ENCODE measurements at places on chromosomes 6 and 20. TPM values are rescaled to one million over a fixed set of nuclear protein-coding genes. Genes with fewer than 3 reads are reported as not detected.

MYH7B gene
- polyA plus RNA-seq, result 0.21 TPM

DNA sequence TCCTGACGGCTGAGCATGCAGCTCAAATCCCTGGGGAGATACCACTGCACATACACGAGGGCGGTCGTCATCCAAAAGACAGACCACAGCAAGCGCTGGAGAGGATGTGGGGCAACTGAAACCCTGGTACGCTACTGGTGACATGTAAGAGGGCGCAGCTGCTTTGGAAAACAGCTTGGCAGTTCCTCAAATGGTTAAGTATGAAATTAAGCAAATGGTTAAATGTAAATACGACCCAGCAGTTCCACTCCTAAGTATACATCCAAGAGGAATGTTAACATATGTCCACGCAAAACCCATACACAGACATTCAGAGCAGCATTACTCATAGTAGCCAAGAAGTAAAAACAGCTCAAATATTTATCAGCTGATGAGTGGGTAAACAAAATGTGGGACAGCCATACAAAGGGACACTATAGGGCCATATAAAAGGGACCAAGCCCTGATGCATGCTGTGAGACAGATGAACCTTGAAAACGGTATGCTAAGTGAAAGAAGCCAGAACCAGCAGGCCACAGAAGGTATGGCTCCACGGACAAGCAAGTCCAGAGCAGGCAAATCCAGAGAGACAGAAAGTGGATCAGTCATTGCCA lies 38.5 kb downstream of the RIPOR3 start:
- no peak for DNase-seq

GRCh38 chr6:162092816-162093502 lies 634.6 kb downstream of the PRKN start:
- no peak for DNase-seq

MICB gene
- polyA plus RNA-seq, result 10.2 TPM

DNA sequence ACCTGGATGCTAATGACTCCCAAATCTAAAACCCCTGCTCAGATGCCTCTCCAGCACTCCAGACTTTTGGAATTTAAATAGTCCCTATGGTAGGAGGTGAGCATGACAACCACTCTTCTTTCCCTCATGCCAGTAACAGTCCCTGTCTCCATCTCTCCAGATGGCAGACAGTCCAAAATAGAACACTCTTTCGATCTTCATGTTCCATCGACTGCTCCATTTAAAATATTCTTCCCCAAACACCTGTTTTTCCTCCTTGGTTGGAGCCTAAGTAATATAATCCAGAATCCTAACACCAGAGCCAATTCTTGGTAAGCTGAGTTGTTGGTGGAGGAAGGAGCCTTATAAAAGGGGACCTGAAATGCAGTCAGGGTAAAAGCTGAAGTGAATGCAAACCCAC lies 723.5 kb upstream of the CHD6 start:
- no peak for DNase-seq

GRCh38 chr20:44004306-44004915 lies 89.8 kb downstream of the TOX2 start:
- no peak for DNase-seq

DNA sequence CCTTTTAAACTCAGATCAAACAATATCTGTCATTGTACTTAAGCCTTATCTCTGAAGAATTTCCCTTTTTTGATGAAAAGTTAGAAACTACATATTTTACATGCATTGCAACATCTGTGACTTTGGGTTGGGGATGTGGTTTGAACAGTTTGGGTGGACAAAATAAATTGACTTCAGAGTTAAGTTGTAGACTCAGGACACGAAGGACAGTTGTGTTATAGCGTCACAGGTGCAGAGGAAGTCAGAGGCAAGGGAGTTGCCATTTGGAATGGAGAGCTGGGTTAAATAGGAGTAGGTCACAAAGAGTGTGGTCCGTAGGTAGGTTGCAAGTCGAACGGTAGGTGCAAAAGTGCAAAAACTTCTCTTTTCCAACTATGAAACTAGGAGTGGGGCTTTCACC lies 46.0 kb downstream of the ZFAND3 start:
- DNase-seq, result no peak

ENPP5 gene
- polyA plus RNA-seq, result 5.0 TPM

DNA sequence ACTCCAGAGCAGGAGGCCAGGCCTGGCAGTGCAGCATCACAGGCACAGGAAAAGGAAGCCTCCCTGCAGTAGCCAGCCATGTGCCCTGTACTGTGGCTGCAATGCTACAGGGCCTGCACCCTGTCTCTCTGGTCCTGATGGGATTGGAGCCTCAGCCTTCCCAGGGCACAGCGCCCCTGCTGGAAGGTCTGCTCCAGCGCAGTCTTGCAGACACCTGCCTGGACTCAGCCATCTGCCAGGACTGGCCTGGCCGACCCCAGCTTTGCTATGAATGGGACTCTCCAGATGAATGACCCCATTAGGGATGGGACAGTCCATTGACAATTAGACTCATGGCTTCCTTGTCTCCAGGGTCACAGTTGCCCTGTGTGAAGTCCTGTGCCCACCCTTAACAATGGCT lies 251.6 kb downstream of the ERMARD start:
- DNase-seq, result no peak

ACTL10 gene
- 3.1 TPM for polyA plus RNA-seq

FYN gene
- 51.1 TPM for polyA plus RNA-seq

DNA sequence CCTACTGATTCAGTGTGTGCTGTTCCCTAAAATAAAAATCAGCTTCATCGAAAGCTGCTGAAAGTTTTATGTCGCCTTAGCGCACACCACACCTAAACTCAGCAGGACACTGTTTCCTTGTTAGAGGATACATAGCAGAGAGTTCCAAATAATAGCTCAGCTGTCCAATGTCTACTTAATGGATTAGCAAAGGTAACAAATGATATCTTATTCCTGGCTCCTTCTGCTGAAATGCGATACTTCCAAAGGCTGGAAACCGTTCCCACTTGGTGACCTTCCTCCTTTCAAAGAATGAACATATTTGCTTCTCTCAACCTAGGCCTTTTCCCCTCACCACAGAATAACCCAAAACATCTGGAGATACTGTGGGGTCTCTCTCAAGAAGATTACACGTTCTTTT lies 189.5 kb upstream of the GMDS start:
- DNase-seq, result no peak

- no peak for DNase-seq
These were observed 297.7 kb downstream of the DHX35 start for GRCh38 chr20:39259808-39260207.

VWA7 gene
- polyA plus RNA-seq, result 2.2 TPM

DNA sequence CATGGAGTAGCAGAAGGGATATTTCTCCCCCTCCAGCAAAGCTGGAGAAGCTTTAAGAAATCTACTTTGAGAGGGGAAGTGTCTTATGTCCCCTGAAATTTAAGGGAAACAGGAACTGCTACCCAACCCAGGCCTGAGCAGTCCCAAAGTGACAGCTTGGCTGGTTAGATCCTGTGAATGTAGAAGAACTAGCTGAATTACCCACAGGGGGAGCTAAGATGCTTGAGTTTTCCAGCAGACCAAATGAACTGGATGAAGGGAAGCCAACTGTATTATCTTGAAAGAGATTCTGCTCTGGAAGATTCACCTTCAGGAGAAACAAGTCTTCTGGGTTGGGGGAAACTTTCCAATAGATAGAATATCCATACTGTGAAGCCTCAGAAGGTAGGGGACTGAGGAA lies 303.3 kb upstream of the MMS22L start:
- DNase-seq, result peak; percentile 62

- DNase-seq, result no peak
These were observed 11.4 kb upstream of the SSTR4 start for GRCh38 chr20:23023621-23024177.

GRCh38 chr6:16523606-16524379 lies 237.5 kb downstream of the ATXN1 start:
- no peak for DNase-seq

DNA sequence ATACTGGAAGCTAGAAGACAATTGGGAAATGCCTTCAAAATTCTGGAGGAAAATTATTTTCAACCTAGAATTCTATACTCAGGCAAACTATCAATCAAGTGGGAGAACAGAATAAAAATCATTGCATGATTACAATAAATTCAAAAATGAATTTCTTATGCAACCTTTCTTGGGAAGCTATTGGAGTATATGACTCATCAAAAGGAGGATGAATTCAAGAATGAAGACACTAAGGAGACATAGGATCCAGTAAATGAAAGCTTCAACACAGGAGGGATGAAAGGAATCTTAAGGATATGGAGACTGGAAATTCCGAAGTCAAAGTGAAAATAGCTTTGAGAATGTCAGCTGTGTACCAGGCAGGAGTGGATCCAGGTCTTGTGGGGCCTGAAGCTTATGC lies 12.6 kb upstream of the UBR2 start:
- DNase-seq, result no peak

DNA sequence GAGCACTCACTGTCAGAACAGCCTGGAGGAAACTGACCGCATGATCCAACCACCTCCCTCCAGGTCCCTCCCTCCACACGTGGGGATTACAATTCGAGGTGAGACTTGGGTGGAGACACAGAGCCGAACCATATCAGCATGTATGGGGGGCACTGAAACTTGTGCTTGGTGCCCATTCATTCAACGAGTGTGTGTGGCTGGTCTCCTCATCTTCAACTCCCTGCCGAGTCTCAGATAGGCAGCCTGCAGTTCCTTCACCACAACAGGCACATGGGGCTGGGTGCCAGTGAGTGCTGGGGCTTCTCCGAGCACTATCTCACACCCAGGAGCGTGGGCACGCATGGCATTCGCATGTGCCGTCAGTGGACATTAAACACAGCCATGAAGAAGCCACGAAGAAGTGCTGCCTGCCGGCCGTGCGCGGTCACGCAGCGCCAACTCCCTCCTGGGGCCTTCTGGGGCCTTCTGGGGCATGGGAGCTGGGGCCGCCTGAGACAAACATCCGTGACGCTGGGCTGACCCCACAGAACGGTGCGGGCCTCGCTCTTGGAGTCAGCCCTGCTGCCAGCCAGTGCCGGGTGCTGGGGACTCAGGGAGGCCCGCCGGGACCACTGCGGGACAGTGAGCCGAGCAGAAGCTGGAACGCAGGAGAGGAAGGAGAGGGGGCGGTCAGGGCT lies 714 bp upstream of the RTEL1 start:
- peak; percentile 32 for DNase-seq

DNA sequence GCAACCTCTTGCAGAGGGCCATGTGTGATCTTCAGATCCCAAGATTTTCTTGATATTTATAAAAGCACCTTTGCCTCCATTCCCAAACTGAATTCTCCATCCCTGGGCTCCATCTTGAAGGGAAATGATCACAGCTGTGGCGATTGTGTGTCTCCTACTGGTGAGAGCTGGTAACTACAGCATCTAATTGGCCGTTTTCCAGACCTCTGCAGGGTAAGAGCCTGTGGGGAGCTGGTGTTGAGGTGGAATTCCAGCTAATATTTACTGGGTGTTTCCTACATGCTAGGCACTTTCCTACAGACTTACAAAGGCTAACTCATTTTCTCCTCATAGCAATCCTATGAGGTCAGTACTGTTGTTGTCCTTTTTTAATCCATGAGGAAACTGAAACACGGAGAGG lies 59.2 kb upstream of the FNDC1 start:
- DNase-seq, result peak; percentile 61

ANKRD6 gene
- 4.4 TPM for polyA plus RNA-seq

DNA sequence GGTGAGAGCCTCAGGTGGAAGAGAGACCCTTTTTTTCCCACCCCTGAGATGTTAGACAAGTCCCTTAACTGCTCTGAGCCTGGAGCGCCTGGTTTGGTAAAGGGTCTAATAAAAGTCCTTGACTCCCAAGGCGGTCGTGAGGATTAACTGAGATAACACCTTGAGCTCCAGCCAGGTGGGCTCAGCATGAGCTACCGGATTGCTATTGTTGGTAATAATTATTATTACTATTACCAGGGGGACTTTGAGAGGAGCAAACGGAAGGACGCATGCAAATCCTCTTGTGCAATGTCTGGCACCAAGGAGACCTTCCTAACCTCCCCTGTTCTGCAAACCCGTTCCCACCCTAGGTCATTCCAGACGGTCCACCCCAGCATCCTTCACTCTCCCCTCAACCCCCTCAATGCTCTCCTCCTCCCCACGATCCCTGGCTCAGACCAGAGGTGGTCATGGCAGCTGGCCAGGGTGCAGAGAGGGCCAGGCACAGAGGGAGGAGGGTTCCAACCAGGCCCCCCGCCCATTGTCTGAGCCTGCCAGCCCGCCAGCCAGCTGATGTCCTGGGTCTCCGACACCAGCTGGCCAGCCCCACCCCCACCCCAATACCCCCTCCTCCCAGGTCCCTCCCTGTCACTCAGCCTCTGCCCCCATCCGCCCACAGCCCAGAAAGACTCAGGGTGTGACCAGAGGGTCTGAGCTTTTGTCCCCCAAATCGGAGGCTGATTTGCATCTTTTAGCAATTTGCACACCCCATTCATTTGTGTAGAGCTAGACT lies 14.3 kb upstream of the CBFA2T2 start:
- DNase-seq, result peak; percentile 54

DNA sequence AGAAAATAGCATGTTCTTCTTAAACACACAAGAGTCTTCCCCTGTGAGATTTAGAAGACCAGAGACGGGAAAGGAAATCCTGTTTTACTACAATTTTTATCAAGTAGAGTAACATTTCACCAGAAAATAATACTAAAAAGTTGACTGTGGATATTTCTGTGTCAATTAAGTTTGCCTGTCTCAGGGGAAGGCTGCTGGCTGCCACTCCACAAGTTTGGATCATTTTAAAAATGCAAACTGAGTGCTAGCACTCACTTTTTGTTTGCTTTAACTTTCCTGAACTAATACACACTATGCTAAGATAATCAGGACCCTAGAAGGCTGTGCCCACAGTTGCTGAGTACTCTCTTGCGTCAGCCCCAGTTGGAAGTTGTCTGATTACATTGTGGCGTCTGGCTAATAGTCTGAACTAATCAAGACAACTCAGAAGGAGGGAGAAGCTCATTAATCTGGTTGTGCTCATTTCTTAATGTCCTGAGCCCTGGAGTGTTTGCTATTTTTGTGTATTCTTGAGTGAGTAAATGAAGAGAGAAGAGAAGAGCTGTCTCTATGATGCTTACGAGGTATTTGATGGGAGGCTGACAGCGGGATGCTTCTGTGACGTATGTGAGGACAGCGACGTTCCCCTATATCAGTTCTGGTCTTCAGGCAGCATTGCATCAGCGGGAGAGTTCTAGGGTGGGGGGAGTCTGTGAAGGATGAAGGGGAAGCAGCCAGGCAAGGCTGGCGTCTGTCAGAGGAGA lies 664.2 kb downstream of the QKI start:
- no peak for DNase-seq

DNA sequence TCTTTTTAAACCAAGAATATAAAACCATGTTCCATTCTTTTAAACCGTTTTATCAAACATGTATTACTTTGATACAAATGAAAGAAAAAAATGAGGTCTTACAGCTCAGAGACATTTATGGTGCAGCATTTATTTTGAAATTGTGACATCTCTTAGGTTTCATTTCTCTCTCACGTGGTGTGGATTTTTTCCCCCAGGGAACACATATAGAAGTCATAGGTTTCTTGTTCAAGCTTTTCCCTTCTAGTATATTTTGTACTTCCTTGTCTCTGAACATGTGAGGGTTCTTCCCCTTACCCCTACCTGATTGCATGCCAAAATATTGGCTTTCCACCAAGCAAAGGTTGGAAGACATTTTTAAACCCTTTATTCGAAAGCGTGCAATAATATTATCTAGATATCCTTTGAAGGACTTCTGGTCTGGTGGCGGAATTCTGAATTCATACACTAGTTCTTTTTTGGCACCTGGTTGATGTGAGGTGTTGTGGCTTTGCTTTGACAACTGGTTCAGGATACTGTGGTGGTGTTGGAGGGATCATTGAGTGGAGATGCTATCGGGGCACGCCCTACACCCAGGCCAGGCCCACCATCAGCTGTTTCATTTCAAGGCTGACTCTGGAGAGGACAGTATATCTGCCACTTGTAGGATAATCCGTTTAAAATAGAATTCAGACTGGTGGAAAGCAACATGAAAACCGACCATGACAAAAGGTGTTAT lies 5.6 kb upstream of the FAM50B start:
- DNase-seq, result no peak

GRCh38 chr20:61661583-61661982 lies 404.1 kb downstream of the TAF4 start:
- DNase-seq, result no peak
